ENCODE measurements at places on chromosomes 12 and 14. TPM values are rescaled to one million over a fixed set of nuclear protein-coding genes. Genes with fewer than 3 reads are reported as not detected.

SLC25A21 gene
- total RNA-seq = 2.3 TPM

HPD gene
- total RNA-seq = not detected

CYP46A1 gene
- under 0.01 TPM for total RNA-seq

CD163L1 gene
- total RNA-seq = 5.8 TPM

RASSF3 gene
- 47.3 TPM for total RNA-seq

KIF5A gene
- total RNA-seq = under 0.01 TPM

RBM19 gene
- 16.2 TPM for total RNA-seq

ZNF891 gene
- total RNA-seq = 0.76 TPM

AICDA gene
- not detected for total RNA-seq

CKAP4 gene
- 149 TPM for total RNA-seq

IAPP gene
- total RNA-seq = not detected

ITPK1 gene
- 24.3 TPM for total RNA-seq

CAPZA3 gene
- not detected for total RNA-seq

OAS1 gene
- total RNA-seq = 15.3 TPM

PSMB11 gene
- total RNA-seq = not detected

LRTM2 gene
- not detected for total RNA-seq

EXOC3L4 gene
- total RNA-seq = not detected

FOS gene
- total RNA-seq = 4.9 TPM

GPR135 gene
- total RNA-seq = 0.61 TPM

SPIC gene
- total RNA-seq = not detected

DNAH10 gene
- under 0.01 TPM for total RNA-seq

GZMB gene
- total RNA-seq = not detected

HOXC12 gene
- total RNA-seq = not detected

TAS2R42 gene
- not detected for total RNA-seq

UNC119B gene
- 20.1 TPM for total RNA-seq

RNFT2 gene
- total RNA-seq = 1.3 TPM

RAB35 gene
- total RNA-seq = 42.2 TPM

ADCY4 gene
- 36.6 TPM for total RNA-seq

STAC3 gene
- 0.32 TPM for total RNA-seq

ACSS3 gene
- total RNA-seq = 0.30 TPM

CCDC175 gene
- not detected for total RNA-seq

TBX5 gene
- not detected for total RNA-seq

RHEBL1 gene
- total RNA-seq = 1.6 TPM

Data from epithelial cell of umbilical artery (primary cell).